ENCODE measurements at places on chromosomes 12 and 14.

DNA sequence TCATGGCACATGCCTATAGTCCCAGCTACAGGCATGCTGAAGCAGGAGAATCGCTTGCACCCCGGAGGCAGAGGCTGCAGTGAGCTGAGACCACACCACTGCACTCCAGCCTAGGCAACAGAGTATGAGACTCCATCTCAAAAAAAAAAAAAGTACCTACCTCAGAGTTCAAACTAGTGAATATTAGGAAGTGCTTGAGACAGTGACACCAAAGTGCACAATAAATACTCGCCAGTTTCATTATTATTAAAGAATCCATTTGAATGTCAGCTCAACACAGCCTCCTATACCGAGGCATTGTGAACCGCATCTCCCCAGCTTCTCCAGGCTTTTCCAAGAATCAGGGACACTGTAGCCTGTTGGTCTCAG is 5.0 kb downstream of the GAPDH start:
- DNase-seq = no peak

- DNase-seq = no peak
Measured at GRCh38 chr14:91891721-91892220, 24.4 kb upstream of the TC2N start.

- no peak for DNase-seq
Measured at GRCh38 chr14:58760121-58760520, 122.4 kb downstream of the DACT1 start.

DNA sequence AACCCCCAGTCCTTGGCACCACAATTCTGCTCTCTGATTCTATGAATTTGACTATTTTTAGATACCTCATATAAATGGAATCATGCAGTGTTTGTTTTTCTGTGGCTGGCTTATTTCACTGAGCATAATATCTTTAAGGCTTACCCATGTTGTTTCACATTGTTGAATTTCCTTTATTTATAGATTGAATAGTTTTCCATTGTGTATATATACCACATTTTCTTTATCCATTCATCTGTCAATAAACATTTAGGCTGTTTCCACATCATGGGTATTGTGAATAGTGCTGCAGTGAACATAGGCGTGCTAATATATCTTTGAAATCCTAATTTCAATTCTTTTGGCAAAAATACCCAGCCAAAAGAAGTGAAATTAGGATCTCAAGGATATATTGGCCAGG is 126.7 kb upstream of the SLC38A2 start:
- no peak for DNase-seq

- no peak for DNase-seq
Measured at GRCh38 chr12:100758083-100758482, 36.5 kb upstream of the ANO4 start.

- no peak for DNase-seq
Measured at GRCh38 chr12:26732005-26732908, 100.7 kb downstream of the ITPR2 start.

DNA sequence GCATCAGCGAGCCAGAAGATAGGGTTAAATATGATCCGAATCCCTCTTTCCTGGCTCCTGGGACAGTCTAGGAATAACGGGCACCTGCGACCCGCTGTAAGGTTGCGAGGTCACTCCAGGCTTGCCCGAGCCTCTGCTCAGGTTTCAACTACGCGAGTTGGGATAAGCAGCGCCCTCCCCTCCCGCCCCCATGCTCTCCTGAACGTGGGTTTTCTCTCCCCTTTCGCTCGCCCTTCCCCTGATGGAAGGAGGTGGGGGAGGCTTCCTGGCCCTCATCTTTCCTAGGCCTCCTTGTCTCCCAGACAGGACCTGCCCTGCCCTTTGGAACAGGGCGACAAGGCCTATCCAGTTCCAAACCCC is 753 bp upstream of the ATP5MC2 start:
- DNase-seq = no peak

GRCh38 chr14:73344319-73344718 is 107.0 kb downstream of the PAPLN start:
- DNase-seq = no peak

GRCh38 chr14:37606678-37607077 is 11.2 kb downstream of the TTC6 start:
- no peak for DNase-seq

GRCh38 chr14:105411017-105411941 is 8.3 kb upstream of the MTA1 start:
- no peak for DNase-seq

GRCh38 chr14:97329701-97330100 is 532.5 kb downstream of the VRK1 start:
- DNase-seq = no peak

GRCh38 chr12:109770104-109770860 is 56.7 kb downstream of the FAM222A start:
- DNase-seq = no peak

DNA sequence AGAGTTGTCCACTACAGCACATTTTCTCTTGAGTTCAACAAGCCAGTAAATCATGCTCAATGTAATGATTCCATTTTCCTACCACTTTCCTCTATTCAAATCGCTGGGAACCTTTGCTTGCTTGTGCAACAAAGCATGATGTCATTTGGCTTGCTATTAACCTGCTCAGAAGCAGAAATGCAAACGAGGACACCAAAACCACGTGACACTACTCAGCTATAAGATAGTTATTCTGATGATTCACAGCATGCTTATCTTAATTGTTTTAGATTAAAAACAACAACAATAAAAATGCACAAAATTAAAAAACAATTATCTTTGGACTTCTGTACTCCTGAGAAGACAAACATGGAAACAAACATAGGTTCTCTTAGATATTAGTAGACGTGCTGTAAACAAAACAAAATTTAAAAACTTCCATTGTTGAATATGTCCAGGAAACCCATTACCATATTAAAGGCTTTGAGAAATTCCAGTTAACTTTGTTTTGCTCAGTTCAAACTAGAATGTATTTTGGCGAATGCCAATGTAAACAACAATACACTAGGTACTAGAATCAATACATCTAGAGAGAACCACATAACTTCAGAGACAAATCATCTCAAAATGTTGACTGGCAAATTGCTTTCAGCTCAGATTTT is 77.5 kb upstream of the KRAS start:
- no peak for DNase-seq

DNA sequence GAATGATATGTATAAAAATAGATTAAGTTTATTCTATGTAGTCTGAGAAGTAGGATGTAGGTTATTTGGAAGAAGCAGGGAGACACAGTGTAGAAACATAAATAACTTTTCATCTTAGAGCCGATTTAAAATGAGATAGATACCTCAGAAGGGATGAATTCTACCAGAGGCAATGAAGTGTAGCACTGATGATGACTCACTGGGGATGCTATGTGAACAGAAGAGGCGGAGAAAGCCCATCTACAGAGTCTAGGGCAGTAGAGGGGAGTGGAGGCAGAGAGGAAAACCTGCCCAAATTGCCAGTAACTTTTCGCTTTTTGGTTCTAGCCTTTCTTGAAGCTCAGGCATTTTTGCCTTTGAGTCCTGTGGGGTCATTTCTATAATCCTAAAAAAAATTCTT is 451.8 kb downstream of the ATP23 start:
- no peak for DNase-seq

DNA sequence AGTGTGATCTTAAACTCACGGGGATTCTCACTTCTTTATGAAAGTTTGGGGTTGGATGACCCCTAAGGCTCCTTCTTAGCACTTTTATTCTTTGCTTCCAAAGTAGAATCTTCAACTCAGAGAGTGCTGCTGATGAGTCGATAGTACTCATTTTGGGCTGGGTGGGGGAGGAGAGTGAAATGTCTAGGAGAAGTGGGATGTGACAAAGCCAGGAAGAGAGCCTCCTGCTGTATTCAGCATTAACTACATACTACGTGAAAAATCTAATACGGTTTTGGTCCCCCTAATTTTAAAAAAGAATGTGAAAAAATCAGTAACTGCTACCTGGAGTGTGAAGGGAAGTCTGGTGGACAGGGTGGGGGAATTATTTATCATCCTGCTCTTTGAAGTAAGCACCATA is 148.3 kb downstream of the SAMD4A start:
- no peak for DNase-seq

GRCh38 chr14:40115583-40115982 is 683.4 kb upstream of the FBXO33 start:
- no peak for DNase-seq

DNA sequence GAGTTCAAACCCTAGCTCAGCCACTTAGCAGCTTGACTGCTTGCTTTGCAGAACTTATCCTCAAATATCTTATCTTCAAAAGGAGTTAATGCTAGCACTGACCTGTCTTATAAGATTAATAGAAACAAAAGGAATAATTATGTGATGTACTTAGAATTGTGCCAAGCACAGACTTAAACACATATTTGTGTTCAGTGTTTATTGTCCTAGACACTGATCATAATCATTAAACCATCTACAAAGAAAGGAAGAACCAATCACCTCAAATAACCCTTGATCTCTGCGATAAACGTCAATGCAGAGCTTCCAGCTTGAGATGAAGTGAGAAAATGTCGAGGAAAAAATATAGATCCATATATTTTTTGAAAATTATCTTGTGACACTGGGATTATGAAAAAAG is 73.1 kb downstream of the ATXN7L3B start:
- no peak for DNase-seq

GRCh38 chr12:88793096-88793495 is 212.8 kb upstream of the KITLG start:
- no peak for DNase-seq

- no peak for DNase-seq
Measured at GRCh38 chr12:106506691-106507090, 76.1 kb upstream of the RFX4 start.

DNA sequence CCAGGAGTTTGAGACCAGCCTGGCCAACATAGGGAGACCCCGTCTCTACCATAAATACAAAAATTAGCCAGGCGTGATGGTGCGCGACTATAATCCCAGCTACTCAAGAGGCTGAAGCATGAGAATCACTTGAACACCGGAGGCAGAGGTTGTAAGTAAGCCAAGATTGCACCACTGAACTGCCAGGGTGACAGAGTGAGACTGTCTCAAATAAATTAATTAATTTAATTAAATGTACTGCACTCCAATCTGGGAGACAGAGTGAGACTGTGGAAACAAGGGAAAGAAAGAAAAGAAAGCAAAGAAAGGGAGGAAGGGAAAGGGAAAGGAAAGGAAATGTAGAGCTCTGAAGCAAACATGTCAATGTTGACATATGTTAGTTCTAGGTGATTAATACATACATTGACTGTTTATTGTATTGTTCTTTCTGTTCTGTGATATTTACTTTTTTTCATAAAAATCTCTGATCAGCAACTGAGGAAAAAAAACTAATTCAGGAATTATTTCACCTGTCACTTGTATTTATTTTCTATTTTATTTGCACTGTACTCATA is 99.6 kb downstream of the DENND5B start:
- no peak for DNase-seq

DNA sequence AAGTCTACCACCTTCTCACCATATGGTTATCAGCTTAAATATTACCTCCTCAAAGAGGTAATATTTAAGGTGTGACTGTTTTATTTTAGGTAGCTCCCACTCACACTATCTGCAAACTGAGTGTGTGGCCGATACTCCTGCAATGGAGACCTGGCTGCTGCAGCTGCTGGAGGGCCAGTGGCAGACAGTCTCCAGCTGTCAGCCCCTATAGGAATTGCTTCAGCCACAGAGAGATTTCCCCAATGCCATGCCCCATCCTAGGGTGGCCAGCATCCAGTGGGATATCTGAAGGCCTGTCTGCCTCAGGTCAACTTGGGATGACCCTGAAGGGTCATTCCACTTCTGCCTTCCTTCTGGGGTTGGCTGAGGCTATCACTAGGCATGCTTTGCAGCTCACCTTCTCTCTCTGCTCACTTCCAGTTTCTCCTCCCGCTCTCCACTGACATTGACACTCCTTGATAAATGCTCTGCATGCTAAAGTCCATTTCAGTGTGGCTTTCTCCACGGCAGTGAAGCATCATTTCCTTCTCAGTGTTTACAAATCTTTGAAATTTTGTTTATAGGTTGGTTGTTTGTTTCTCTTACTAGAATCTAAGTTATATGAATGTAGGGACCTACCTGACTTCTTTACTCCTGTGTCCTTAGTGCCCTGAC is 90.2 kb upstream of the USP44 start:
- DNase-seq = no peak

- no peak for DNase-seq
Measured at GRCh38 chr14:43260056-43260455, 1247.0 kb downstream of the FSCB start.

GRCh38 chr12:1808798-1809480 is 11.4 kb upstream of the LRTM2 start:
- no peak for DNase-seq

- DNase-seq = no peak
Measured at GRCh38 chr12:87793131-87793530, 236.1 kb downstream of the C12orf50 start.

GRCh38 chr12:75658286-75658685 is 146.9 kb upstream of the KRR1 start:
- DNase-seq = no peak

- DNase-seq = no peak
Measured at GRCh38 chr12:6888360-6888759, 15.3 kb upstream of the SPSB2 start.

DNA sequence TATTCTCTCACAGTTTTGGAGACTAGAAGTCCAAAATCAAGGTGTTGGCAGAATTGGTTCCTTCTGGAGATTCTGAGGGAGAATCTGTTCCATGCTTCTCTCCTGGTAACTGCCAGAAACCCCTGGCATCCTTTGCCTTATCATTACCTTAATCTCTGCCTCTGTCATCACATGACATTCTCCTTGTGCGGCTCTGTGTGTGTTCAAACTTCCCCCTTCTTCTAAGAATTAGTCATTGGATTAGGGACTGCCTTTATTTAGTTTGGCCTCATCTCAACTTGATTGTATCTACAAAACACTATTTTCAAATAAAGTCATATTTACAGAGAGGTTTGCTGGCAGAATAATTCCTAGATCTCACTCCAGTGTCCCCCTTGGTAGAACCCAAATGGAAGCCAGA is 68.9 kb downstream of the ZNF641 start:
- DNase-seq = no peak

- no peak for DNase-seq
Measured at GRCh38 chr12:122793685-122794106, 19.3 kb downstream of the CCDC62 start.

- DNase-seq = no peak
Measured at GRCh38 chr14:28975084-28975483, 208.5 kb downstream of the FOXG1 start.

GRCh38 chr14:92945959-92946846 is 23.3 kb downstream of the CHGA start:
- peak; percentile 12 for DNase-seq

DNA sequence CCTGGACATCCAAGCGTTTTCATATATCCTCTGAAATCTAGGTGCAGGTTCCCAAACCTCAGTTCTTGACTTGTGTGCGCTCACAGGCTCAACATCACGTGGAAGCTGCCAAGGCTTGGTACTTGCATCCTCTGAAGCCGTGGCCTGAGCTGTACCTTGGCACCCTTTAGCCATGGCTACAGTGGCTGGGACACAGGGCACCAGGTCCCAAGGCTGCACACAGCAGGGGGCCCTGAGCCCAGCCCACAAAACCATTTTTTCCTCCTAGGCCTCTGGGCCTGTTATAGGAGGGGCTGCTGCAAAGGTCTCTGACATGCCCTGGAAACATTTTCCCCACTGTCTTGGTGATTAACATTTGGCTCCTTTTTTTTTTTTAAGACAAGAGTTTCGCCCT is 11.6 kb upstream of the FAM177A1 start:
- DNase-seq = no peak
